NCI-H1105 (cell line): ENCODE measurements at places on chromosomes 11 and 22.

GRCh38 chr22:30105483-30105882 is 25.2 kb downstream of the HORMAD2 start:
- DNase-seq: no peak

GRCh38 chr11:95296621-95297025 is 65.6 kb upstream of the SESN3 start:
- no peak for DNase-seq

- DNase-seq: no peak
These were observed 13.6 kb downstream of the MRGPRD start for GRCh38 chr11:68966894-68967780.

DNA sequence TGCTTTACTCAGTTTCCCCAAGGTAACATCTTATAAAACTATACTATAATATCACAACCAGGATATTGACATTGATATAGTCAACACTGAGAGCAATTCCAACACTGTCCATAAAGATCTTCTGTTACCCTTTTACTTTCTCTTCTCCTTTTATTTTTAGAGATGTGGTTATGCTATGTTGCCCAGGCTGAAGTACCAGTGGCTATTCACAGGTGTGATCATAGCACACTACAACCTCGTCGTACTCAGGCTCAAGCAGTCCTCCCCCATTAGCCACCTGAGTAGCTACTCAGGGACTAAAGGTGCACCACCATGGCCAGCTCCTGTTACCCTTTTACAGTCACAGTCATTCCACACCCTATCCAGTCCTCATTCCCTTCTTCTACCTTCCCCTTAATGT is 119.7 kb downstream of the CWF19L2 start:
- no peak for DNase-seq

GRCh38 chr11:61429691-61430582 is at the start of the genes CPSF7 and SDHAF2:
TSS of gene CPSF7 (minus strand) at chr11:61429975. CDS start at chr11:61429235, 740 bp downstream.
TSS of gene SDHAF2 (plus strand) at chr11:61430124. CDS start at chr11:61430147, 23 bp downstream.
- peak; percentile 96 for DNase-seq

DNA sequence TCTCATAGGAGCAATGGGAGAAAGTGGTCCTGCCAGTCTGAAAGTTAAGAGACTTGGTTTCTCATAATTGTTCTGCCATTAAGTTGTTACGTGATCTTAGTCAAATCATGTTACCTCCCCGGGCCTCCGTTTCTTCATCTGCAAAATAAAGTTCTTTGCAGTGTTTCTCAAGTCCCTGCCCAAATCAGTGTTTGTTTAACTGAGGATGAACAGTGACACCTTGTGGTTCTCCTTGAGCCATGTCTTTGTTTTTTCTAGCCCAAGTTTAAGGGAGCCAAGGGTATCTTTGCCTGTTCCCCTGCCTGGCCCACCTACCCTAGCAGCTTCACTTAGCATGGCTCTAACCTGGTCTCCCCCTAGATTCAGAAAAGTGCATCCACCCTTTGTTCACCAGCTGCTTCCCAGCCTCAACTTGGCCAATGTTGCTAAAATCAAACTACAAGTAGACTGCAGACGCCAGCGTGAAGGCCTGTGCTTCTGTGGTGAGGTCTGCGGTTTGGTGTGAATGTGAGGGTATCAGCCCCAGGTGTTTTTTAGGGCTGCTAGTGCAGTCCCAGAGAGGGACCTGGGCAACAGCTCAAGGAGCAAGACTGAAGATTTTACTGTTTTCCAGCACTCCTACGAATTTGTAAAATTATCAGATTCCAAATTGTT is 35.5 kb downstream of the FZD4 start:
- DNase-seq: peak; percentile 53

DNA sequence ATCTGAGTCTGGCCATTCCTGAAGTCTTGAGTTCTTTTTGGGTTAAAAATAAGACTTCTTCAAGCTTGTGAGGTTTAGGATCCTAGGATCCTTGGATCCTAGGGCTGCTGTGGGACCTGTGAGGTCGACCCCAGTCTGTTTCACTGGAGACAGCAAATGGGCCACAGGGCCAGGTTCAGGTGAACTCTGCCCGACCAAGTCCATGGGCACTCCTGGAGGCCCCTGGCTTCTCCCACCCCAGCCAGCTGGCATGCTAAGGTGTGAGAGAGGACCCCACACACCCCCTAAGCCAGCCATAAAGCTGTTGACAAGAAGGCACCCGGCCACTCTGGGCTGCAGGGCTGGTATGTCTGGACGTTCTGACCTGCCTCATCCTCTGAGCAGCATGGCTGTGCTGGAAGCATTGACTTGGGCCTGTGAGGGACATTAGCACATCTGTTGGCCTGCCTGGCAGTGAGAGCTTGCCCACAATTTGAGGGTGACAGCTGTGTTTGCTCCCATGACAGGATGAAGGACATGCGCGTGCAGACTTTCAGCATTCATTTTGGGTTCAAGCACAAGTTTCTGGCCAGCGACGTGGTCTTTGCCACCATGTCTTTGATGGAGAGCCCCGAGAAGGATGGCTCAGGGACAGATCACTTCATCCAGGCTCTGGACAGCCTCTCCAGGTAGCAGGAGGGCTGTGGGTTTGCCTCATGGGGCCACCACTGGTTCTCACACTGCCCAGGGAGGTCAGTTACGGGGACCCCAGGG is 16.0 kb downstream of the CLDN5 start:
- DNase-seq: no peak

DNA sequence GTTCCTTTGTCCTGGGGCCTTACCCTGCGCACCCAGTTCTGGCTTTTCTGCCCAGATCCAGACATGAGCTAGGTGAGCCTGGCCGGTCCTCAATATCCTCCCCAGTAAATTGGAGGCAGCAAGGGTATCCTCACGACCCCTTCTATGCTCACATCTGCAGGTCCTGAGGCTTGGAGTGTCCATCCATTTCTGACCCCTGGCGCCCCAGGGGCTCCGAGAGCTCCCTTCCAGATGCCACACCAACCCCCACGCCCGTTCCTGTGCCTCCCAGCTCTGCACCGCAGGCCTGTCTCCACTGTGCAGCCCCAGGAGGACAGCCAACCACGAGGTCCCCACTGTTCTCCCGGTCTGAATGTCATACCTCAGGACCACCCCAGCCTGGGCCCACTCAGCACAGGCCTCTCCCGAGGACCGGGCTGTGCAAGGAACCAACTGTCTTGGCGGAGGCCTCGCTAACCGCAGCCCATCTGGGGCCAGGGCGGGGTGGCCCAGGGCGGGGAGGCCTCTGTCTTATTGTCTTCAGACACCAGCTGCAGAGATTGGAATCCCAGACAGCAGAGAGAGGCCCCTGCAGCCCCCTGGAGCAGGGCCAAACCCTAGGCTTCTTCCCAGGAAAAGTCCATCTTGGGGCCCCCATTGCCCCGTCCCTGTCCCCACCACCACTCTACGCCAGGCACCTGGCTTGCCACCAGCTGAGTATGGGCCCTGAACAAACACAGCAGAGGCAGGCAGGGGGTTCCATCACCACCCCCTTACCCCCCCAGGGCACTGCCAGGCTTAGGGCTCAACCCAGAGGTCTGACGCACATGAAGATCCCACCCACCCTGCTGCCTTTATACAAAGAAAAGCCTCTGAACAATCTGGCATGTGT is 39.3 kb downstream of the ALX4 start:
- DNase-seq: no peak

- DNase-seq: no peak
These were observed 67.7 kb downstream of the DCDC1 start for GRCh38 chr11:31301549-31302510.

- DNase-seq: no peak
These were observed 220.1 kb upstream of the SORL1-AS1 start for GRCh38 chr11:121672630-121673487.

DNA sequence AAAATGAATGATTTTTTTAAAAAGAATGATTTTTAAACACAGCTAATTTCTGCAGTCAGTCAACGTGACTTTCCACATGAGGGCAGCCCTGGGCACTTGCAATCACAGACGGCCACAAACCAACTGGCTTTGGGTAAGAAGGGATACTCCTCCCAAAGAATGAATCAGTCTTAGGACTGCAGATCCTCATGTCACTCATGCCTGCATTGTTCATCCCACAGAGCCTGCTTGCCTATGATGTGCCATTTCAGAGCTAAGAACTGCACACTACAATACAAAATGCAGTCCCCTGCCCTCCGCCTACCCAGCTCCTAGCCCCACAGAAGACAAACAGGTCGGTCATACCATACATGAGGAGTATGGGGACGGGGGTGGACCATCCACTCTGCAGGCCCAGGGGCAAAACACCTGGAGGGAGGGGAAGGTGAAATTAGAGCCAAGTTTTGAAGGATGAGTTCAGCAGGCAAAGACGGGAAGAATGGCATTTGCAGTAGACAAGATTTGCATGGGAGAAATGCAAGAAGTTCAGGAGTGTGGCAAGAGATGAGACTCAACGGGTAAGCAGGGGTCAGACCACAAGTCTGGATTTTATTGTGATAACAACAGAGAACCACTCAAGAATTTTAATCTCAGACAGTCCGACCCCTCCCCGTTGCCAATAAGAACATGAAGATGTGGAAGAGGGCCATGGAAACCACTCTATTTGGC is 24.7 kb downstream of the PACSIN2 start:
- no peak for DNase-seq

DNA sequence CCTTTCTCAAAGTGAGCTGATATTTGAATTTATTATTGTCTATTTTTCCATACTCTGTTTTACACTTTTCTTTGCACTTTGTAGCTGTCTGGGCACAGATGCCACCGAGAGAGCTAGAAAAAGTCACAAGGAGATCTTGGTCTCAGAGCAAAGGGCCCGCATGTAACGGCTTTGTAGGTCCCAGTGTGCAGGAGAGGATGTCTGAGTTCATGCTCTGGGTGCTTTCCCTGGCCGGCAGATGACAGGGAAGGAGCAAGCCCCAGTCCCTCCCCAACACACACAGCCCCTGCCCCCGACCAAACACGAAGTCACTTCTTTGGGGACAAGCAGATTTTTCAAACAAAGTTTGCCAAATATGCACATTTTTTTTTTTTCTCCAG is 55.8 kb downstream of the SMIM38 start:
- DNase-seq: no peak
